ENCODE measurements at places on chromosomes 2 and 18. TPM values are rescaled to one million over a fixed set of nuclear protein-coding genes. Genes with fewer than 3 reads are reported as not detected.
A peak's percentile ranks its signal among the peaks of the same experiment; 100 is the strongest.

ALPG gene
- not detected for total RNA-seq

DUSP2 gene
- 2.5 TPM for total RNA-seq

POTEJ gene
- total RNA-seq = not detected

PUM2 gene
- 51.5 TPM for total RNA-seq

WNT10A gene
- total RNA-seq = not detected

DCC gene
- total RNA-seq = not detected

DNA sequence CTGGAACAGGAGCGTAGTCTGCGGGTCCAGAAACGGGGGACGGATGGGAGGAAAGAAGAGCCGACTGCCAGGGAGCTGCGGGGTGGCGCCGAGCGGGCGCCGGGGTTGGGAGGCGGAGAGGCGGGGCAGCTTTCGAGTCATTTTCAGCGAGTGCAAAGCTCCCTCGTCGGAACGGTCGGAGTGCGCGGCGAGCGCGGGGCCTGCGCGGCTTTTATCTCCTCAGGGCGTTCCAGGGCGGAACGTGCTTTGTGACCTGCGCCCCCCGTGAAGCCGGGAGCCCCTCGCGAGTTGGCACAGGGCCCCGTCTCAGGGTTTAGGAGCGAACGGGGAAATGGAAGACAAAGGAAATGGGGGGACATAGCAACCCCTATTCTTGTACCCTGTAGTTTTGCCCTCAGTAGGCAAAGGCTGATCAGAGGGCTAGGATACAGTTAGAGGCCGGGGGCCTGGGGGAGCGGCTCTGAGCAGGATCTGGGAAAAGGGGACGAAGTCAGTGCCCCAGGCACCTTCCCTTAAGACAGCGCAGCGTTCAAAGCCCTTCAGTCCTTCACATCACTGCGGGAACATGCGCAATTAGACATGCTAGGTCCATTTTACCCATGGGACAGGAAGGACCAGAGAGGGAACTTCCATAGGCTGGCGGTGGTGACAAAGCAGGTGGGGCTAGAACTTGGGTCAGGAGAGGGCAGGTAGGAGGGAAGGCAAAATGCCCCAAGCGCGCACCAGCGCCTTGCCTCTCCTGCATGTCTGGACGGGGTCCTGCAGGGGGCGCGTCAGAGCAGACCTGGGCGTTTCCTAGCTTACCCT, 60.1 kb upstream of the IL1RL1 start:
- no peaks in the 10 kb centered on the region for H3K36me3 ChIP-seq
- H3K4me3 ChIP-seq = peak overlapping the region; percentile 58
- no peaks in the 10 kb centered on the region for H3K27me3 ChIP-seq
- peak overlapping the region; percentile 24 for H3K27ac ChIP-seq

GRCh38 chr2:227038550-227039189, 125.3 kb downstream of the COL4A4 start:
- H3K4me3 ChIP-seq = no peak overlapping the region
- no peaks in the 10 kb centered on the region for H3K4me1 ChIP-seq
- H3K27ac ChIP-seq = no peak overlapping the region

- H3K36me3 ChIP-seq = no peaks in the 10 kb centered on the region
- no peaks in the 10 kb centered on the region for H3K27me3 ChIP-seq
- H3K4me1 ChIP-seq = no peaks in the 10 kb centered on the region
These were observed 86.5 kb upstream of the EPB41L3 start for GRCh38 chr18:5630057-5630899.

DNA sequence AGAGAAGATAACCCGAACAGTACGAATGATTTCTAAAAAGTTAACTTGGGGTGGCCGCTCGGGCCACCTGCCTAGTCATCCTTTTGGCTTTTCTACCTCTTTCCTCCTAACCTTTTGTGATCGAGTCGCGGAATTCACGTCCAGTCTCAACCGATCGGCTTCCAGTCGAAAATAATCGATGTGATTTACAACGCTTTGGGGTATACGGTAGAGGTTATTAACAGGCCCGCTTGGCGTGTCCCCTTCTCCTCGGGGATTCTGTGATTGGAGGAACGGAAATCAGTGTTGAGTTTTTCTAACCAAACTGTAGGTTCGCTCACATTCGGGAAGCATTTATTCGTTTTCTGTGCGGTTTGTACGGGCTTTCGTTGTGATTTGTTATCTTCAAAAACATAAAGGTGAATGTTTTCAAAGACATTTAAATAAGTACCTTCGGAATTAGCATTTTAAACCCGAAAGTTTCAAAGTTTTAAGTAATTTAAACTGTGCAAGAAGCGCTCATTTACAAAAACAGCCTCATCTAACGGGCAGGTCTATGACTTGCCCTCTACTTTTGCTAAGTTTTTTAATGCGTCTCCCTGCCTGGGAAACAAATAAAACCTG, 588 bp upstream of the FOXI3 start:
- peaks cover 5% of the 10 kb centered on the region for H3K27me3 ChIP-seq
- no peak overlapping the region for H3K4me3 ChIP-seq
- no peaks in the 10 kb centered on the region for H3K4me1 ChIP-seq
- H3K36me3 ChIP-seq = no peaks in the 10 kb centered on the region
- H3K27ac ChIP-seq = no peak overlapping the region

DNA sequence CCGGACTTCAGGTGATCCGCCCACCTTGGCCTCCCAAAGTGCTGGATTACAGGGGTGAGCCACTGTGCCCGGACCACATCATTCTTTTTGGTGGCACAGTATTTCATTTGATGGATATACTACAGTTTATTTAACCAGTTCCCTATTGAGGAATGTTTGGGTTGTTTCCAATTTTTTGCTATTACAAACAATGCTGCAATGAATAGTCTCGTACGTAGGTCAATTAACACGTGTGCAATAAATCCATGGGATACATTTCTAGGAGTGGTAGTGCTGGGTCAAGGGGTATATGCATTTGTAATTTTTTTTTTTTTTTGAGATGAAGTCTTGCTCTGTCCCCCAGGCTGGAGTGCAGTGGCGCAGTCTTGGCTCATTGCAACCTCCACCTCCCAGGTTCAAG, 28.4 kb upstream of the XPO1 start:
- H3K27me3 ChIP-seq = no peaks in the 10 kb centered on the region
- no peak overlapping the region for H3K27ac ChIP-seq
- H3K4me1 ChIP-seq = no peaks in the 10 kb centered on the region
- H3K36me3 ChIP-seq = no peaks in the 10 kb centered on the region
- no peak for DNase-seq
- H3K4me3 ChIP-seq = no peak overlapping the region

DNA sequence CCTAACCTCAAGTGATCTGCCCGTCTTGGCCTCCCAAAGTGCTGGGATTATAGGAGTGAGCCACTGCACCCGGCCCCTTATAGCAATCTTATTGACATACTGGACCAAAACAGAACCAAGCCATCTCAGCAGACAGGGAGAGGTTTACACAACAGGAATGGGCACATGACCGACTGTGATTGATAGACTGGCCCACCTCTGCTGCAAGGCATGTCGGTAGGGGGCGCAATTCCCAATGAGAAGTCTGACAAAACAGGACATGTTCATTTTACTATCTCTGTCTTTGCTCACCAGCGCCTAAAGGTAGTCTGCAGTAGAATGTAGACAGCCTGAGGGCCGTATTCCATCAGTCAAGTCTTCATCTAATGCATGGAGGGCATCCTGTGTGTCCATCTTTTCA, 2.0 kb downstream of the LYPD6B start:
- H3K27ac ChIP-seq = no peak overlapping the region
- no peak overlapping the region for H3K4me3 ChIP-seq
- no peaks in the 10 kb centered on the region for H3K4me1 ChIP-seq
- H3K36me3 ChIP-seq = no peaks in the 10 kb centered on the region
- no peak for DNase-seq
- H3K27me3 ChIP-seq = no peaks in the 10 kb centered on the region

DNA sequence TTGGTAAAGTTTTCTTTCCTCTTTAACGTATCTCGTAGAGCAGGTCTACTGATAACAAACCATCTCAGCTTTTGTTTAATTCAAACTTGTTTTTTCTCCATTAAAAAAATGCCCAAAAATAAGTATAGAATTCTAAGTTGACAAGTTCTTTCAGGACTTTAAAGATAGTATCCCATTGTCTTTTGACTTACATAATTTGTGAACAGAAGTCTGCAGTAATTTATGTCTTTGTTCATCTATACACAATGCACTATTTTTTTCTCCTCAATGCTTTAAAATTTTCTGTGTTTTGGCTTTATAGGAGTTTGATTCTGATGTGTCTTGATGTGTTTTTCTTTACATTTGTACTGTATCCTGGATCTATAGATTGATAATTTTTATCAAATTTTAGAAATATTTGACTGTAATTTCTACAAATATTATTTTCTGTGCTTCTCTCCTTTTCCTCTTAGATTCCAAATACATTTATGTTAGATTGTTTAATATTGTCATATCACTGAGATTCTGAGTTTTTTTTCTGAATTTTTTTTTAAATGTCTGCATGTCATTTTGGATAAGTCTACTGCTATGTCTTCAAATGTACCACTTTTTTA, 143.3 kb downstream of the FTCDNL1 start:
- no peaks in the 10 kb centered on the region for H3K4me1 ChIP-seq
- no peaks in the 10 kb centered on the region for H3K27me3 ChIP-seq
- H3K27ac ChIP-seq = no peak overlapping the region
- no peak for DNase-seq

GRCh38 chr2:109726379-109727270, 67.5 kb upstream of the RGPD5 start:
- peak; percentile 82 for DNase-seq
- H3K27me3 ChIP-seq = no peaks in the 10 kb centered on the region
- H3K4me3 ChIP-seq = no peak overlapping the region
- H3K27ac ChIP-seq = no peak overlapping the region

GRCh38 chr2:67528320-67528719, 131.2 kb downstream of the ETAA1 start:
- DNase-seq = no peak
- H3K27me3 ChIP-seq = no peaks in the 10 kb centered on the region
- H3K36me3 ChIP-seq = no peaks in the 10 kb centered on the region
- H3K4me1 ChIP-seq = no peaks in the 10 kb centered on the region
- H3K27ac ChIP-seq = no peak overlapping the region
- H3K4me3 ChIP-seq = no peak overlapping the region

DNA sequence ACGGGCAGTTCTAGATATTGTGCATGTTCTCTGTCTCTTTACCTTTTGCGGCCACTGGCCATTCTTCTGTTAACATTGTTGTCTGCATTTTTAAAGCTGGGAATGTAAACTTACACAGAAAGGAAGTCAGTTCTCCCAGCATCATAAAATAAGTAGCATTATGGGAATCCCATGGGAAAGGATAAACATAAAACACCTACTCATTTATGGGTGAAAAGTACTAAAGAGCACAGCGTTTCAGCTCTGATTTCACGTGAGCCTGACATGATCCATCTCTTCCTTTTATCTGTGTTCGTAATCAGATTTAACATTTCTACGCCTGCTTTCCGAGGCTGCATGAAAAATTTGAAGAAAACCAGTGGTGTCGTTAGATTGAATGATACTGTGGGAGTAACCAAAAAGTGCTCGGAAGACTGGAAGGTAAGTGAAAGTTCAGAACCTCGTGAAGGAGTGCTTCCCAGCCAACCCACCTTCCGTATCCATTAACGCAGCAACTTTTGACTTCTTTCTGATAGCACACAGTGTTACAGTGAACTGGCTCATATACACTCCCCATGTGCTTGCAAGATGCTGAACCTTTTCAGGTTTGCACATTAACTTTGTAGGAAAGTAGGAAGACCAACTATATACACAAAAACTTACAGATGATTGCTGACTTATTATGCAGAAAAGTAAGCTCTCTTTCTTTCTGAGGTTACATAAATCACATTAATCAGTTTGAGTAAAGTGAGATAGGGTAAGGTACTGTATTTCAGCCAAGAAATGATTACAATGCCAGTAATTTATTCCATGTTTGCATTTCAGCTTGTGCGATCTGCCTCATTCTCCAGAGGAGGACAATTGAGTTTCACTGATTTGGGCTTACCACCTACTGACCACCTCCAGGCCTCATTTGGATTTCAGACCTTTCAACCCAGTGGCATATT, 86.5 kb upstream of the TTC39C start:
- no peaks in the 10 kb centered on the region for H3K4me1 ChIP-seq
- no peaks in the 10 kb centered on the region for H3K27me3 ChIP-seq
- no peak for DNase-seq
- H3K36me3 ChIP-seq = no peaks in the 10 kb centered on the region

GRCh38 chr2:101469863-101470262, 5.0 kb downstream of the RFX8 start:
- H3K27ac ChIP-seq = no peak overlapping the region
- peaks cover 5% of the 10 kb centered on the region for H3K27me3 ChIP-seq
- no peaks in the 10 kb centered on the region for H3K36me3 ChIP-seq
- H3K4me1 ChIP-seq = no peaks in the 10 kb centered on the region

GRCh38 chr2:42360493-42360889, 526 bp downstream of the COX7A2L start:
- H3K27me3 ChIP-seq = no peaks in the 10 kb centered on the region
- H3K4me3 ChIP-seq = peak overlapping the region; percentile 92
- DNase-seq = no peak
- no peaks in the 10 kb centered on the region for H3K4me1 ChIP-seq
- peak overlapping the region; percentile 96 for H3K27ac ChIP-seq

- no peaks in the 10 kb centered on the region for H3K36me3 ChIP-seq
- no peaks in the 10 kb centered on the region for H3K27me3 ChIP-seq
- no peak for DNase-seq
- H3K4me3 ChIP-seq = no peak overlapping the region
These were observed 24.2 kb downstream of the DHRS9 start for GRCh38 chr2:169093535-169093934.

DNA sequence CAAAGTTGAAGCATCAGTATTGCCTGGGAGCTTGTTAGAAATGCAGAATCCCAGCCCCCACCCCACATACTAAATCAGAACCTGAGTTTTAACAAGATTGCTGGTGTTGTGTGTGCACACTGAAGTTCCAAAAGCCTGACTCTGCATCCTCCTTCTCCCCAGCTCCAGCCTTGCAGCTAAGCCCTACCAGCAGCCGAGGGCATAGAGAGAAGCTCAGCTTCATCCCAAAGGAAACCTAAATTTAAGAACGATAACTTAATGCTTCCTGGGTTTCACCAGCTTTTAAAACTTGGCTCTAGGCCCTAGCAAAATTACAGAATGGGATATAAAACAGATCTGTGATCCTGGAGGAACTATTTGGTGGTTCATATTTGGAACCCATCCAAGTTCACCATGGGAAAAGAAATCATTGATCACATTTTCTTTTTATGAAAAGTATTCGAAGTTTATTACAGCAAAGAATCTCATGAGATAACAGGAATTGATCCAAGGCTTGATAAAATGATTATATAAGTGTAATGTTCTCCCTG, 11.1 kb downstream of the SMYD1 start:
- H3K4me1 ChIP-seq = no peaks in the 10 kb centered on the region
- DNase-seq = no peak
- no peaks in the 10 kb centered on the region for H3K27me3 ChIP-seq
- H3K36me3 ChIP-seq = no peaks in the 10 kb centered on the region
- H3K27ac ChIP-seq = no peak overlapping the region

DNA sequence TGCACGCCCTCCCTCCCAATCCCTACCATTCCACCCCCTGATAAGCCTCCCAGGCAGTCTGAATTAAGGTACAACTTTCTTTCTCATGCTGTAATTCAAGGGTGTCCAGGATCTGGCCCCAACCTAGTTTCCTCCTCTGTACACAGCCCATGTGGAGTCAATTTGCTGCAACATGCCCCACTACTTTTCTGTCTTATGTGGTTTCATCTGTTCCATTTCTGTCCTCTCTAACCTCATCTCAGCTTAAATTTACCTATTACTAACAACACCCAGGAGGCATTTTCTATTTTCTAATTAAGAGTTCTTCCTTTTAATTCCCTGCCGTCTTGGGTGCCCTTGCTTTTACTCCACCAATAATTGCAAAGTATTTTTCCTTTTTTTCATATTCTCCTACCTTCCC, 10.0 kb downstream of the PPP4R1 start:
- peaks cover 6% of the 10 kb centered on the region for H3K4me1 ChIP-seq
- no peaks in the 10 kb centered on the region for H3K36me3 ChIP-seq
- no peak overlapping the region for H3K4me3 ChIP-seq
- no peak overlapping the region for H3K27ac ChIP-seq
